ENCODE measurements at places on chromosomes 7 and 10.

DNA sequence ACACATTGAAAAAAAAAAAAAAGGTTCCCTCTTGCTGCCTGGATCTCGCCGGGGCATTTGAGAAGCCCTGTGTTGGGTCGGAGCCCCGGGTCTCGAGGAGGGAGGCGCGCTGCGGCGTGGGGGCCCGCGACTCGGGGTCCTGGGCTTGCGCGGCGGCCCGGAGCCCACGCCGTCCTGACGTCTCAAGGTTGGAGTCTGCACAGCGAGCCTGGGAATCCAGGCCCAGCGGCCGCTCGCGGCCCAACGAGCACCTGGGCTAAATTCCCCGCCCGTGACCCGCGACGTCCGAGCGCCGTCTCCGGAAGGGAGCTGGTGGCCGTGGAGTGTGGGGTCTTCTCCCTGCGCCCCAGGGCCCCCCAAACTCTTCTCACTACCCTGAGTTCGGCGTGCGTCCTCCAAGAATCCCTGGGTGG, 1.4 kb upstream of the CTBP2 start:
- DNase-seq: no peak

DNA sequence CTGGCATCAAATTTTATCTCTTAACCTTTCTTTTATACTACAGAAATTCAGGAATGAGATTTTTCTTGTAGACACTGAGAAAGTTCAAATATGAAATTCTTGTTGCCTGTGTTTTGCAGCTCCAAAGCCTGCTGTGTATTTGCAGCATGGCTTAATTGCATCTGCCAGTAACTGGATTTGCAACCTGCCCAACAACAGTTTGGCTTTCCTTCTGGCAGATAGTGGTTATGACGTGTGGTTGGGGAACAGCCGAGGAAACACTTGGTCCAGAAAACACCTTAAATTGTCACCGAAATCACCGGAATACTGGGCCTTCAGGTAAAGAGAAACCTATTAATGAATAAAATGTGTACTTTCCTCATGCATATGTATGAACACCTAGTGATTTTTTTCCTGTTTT, 24.8 kb downstream of the LIPK start:
- no peak for DNase-seq

- DNase-seq: no peak
These were observed 53.1 kb upstream of the RSU1 start for GRCh38 chr10:16870331-16870730.

- DNase-seq: no peak
These were observed 27.6 kb downstream of the SGPL1 start for GRCh38 chr10:70843333-70843732.

DNA sequence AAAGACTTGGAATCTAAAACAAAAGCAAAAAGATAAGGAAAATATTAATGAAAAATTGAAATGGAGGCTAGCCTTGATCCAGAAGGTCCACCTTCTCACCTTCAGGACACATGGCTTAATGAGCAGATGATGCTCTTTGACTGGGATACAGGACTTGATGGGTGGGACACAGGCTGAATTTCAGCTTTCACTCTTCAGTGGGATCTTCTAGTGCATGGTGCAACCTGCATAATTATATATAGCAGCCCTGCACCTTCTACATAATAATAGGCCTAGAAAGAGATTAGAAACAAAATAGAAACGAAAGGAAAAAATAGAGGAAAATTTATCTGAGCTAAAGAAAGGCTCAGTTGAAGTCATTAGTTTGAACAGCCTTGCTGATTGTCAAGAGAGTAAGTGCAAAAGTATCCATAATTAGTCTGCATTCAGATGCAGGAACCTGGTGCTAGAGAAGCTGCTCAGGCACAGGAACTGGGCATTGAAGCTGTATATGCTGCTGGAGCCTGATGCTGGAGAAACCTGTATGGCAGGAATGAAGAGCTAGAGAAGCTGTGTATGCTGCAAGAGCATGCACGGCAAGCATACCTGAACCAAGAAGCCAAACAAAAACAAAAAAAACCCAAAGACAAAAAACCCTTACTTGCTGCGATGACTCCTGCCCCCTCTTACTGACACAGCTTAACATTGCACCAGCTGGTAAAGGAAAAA, 19.4 kb downstream of the MKLN1 start:
- DNase-seq: no peak

DNA sequence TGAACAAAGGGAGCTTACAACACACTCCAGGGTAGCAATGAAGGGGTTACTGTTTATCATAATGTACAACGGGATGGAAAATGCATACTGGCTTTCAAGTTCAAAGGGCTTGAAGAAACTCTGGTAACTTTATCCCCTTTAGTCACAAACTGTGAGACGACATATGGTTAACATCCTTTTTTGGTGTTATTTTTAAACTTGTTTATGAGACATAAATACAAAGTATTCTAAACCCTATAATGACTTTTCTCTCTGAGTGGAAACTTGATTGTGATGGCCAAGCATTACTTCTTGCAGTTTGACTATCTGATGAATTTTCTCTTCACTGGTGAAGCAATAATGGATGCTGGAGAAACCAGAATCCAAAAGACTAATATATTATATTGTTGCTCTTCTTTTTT, 62.0 kb upstream of the SEMA3A start:
- DNase-seq: no peak

- DNase-seq: no peak
These were observed 77.5 kb upstream of the INSIG1 start for GRCh38 chr7:155219947-155220769.

GRCh38 chr7:110090110-110090820, 1000.7 kb upstream of the LRRN3 start:
- DNase-seq: no peak

GRCh38 chr7:76220185-76221057, 18.7 kb downstream of the SRRM3 start:
- no peak for DNase-seq

GRCh38 chr7:34747867-34748727, 90.1 kb downstream of the NPSR1 start:
- DNase-seq: no peak

DNA sequence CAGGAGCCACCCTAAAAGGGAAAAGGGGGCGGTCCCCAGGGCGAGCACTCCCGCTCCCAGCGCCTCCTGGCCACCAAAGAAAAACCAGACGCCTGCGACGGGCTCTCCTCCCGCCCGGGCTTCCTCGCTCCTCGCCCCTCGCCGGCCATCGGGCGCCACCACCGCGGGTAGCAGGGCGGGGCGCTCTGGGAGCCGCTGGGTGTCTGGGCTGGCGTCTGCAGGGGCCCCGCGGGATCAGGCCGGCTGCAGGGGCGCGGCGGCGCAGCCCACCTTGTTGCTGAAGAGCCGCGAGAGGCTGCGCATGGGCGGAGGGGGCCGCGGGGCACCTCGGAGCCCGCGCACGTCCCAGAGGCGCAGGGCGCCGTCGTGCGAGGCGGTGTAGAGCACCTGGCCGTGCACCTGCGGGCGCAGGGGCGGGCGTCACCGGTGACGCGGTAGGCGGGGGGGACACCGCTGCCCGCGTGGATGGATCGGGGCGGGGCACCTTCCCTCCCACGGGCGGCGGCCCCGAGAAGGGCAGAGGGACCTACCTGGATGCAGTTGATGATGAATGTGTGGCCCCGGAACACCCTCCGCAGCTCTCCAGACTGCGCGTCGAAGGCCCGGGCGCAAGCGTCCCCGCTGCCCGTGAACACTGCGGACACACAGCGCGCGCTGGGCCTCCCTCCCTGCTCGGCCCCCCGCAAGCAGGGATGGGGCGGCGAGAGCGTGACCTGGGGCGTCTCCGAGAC, 28.3 kb downstream of the WDR86 start:
- DNase-seq: no peak

- DNase-seq: no peak
These were observed 1.6 kb downstream of the POLM start for GRCh38 chr7:44080686-44081265.
